ENCODE measurements at places on chromosomes 1 and 21.
A peak's percentile ranks its signal among the peaks of the same experiment; 100 is the strongest.

DNA sequence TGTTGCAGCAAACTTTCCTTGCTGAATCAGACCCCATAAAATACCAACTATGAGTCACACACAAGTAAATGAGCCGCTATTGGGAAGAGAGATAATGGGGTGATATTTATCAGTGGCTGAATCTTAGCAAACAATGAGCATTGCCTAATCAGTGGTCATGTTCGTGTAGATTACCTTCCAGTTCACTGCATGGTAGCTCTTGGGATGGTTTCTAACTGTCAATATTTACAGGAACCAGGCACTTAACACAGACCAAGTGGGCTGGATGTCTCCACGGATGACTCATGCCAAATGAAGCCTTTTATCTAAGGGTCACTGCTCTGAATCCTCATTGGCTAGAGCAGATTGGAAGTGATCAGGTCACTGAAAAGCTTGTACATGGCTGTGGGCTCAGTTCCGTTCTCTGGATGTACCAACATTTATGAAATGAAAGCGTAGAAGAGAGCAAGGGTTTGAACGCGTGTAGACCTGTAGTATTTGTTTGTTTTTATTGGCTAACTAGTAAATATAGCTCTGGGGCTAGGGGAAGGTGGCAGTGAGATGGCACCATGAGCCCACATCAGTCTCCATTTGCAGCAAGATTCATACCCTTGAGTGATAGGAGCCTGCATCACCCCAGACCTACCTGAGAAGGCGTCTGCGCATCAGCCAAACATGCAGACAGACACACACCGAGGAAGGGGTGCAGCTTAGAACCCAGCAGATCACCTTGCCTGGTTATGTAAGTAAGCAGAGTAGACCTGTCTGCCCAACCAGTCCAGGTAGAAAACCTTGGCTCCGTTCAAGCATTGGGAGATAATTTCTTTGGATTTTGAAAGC is 153.3 kb downstream of the TOMM20 start:
- peak; percentile 61 for DNase-seq

DNA sequence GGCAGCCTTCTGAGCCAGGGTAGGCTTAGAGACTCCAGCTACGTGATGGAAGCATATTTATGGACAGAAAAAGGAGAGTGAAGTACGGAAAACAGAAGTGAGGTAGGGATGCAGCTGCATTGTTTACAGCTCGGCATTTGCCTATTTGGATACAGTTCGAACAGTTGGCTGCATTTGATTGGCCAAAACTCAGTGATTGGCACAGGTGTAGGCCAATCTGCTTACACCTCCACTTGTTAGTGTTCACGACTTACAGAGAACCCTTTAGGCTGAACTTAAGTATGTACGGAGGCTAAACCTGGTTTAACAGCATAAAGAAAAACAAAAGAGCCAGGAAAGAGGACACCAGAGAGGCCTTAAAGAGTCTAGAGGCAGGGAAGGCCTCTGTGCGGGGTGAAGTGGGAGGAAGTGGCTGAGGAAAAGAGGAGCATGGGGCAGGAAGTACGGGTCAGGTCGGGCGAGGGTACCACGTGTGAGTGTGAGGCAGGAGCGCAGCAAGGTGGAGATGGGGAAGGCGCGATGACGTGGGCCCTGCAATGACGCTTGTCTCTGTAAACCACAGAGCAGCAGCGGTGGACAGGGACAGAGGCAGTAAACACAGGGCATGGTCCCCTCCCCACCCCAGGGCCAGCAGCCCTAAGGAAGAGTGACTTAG is 32.0 kb downstream of the RSPH1 start:
- peak; percentile 67 for DNase-seq

DNA sequence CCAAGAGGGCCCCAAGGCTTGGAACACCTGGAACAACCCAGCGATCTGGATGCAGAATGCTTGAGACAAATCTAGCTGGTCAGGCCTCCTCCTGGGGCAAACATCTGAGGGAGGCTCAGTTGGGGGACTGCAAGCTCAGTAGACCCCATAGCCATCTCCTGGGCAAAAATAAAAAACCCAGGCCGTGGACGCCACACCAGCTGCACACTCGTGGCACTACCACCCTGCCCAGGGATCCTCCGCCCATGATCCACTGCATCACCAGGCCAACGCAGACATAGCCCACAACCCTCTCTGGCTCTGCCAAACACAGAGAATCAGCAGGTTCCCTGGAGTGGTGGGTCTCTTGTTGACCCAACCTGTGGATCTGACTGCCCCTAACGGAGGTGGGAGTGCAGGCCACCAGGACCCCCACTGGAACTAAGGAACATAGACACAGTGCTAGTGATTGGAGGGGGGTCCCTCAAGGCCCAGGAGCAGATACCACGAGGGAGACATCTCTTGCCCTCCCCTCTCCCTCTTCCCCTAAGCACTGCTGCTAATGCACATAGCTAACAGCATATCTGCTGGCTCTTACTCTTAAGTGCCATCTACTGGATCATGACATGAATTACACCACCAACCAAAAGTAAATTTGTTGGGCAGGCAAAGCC is 147.2 kb downstream of the CHD1L start:
- DNase-seq: no peak

- DNase-seq: peak; percentile 71
These were observed at the start of gene HLX for GRCh38 chr1:220879076-220879508. HLX (plus strand) TSS chr1:220879443; CDS start chr1:220879858, 415 bp downstream.

GRCh38 chr1:89892816-89893215 is 72.0 kb downstream of the LRRC8D start:
- DNase-seq: no peak

GRCh38 chr1:96688767-96689166 is 32.8 kb upstream of the PTBP2 start:
- DNase-seq: no peak

- no peak for DNase-seq
These were observed 17.3 kb upstream of the RAP1A start for GRCh38 chr1:111602302-111602701.

DNA sequence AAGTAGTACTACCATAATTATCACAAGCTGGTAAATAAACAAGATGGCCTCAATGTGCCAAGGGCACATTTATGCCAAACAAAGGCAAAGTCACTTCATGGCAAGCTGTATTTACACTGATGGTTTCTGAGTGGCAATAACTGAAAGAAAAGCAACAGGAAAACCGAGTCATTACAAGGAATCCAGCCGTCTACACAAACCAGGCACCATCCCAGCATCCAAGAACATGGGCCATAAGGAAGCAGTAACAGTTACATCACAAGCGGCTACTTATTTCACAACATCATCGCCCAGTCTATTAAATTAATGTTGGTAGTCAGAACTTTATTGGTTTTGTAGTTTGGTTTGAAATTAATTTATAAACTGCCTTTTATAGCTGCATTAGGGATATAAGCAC is 214.2 kb downstream of the RERE start:
- no peak for DNase-seq

DNA sequence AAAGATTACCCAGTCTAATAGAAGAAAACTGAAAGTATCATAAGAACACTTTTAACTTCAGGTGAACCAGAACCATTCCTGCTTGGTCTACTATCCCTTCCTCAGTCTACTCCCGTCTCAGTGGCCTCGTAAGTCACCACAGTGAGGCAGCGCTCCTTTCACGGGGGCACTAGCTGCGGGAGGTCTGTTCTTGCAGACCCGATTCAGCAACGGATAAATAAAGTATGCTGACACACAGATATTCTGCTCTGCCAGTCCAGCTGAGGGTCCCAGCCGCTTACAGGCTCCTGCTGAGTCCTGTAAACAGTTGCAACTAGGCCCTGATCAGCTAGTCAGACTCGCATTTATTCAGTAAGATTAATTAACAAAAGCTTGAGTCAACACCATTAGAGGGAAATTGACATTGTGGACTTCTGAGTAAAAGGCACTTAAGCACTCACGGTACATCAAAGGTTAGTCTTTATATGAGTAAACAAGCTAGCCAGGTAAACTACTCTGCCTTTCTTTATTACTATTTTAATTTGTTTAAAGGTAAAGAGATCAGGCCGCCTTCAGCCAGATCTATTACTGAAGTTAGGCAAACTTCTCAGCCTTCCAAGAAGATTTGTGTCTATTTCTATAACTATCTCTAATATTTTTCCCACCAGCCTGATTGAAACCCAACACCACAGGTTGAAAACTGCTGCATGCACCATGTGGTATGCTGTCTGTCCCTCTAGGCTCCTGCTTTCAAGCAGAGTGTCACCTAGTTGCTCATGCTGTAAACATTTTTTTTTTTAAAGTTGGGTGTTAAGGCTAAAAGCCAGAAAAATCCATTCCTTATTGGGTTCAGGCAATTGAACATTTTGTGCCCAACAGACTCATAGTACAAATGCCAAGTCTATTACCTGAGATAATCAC is 87.7 kb downstream of the INTS7 start:
- no peak for DNase-seq

DNA sequence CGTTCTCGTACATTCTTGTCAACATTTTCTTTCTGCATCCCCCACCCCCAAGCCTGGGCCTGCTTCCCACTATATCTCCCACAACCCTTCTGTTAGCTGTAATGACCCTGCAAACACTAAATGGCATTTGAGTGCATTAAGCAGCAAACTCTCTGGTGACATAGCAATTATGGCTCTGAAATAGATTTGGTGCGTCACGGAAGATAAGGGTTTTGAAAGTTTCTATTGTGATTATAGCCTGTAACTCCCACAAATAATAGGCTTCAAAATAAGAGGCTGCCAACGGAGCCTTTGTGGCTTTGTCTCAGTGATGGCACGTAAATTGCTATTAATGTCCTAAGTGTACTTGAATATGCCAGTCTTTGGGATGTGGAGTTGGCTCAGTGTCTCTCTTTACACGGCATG is 277.6 kb downstream of the PBX1 start:
- DNase-seq: no peak

- no peak for DNase-seq
These were observed 346.7 kb upstream of the ADGRL4 start for GRCh38 chr1:79353224-79353623.

DNA sequence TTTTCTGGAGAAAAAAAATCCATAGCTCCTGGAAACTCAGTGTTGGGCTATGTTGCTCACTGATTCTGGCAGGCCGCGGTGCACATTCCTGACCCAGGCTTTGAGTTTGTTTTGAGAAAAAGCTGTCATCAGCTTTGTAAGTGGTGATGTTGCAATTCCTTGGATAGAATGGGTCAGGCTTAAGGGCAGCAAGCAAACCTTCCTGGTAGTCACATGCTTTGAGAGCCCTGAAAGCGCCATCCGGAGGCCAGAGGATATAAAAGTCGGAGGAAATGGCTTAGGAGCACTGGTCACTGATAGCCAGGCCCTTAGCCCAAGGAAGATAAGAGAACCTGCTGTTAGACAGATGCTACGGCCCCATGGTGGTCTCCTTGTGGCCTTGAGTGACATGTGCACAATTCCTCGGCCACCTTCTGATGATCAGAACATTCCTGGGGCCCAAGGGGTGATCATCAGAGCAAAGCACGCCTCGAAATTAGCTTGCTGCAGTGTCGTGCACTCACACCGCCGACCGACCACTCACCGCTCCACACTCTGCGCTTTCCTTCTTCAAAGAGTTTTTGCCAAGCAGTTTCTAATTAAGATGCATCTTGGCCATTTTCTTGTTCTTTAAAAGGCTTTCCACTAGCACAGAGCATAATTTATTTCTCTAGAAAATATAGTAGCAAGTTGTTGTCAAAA is 78.6 kb downstream of the MAN1C1 start:
- no peak for DNase-seq

- no peak for DNase-seq
These were observed 4.4 kb downstream of the CCN1 start for GRCh38 chr1:85584923-85585322.

- no peak for DNase-seq
These were observed 48.6 kb upstream of the GPR52 start for GRCh38 chr1:174399211-174399610.

GRCh38 chr1:69993810-69994209 is 211.6 kb downstream of the LRRC40 start:
- no peak for DNase-seq

GRCh38 chr1:86833461-86834215 is 80.3 kb downstream of the SELENOF start:
- DNase-seq: peak; percentile 22

DNA sequence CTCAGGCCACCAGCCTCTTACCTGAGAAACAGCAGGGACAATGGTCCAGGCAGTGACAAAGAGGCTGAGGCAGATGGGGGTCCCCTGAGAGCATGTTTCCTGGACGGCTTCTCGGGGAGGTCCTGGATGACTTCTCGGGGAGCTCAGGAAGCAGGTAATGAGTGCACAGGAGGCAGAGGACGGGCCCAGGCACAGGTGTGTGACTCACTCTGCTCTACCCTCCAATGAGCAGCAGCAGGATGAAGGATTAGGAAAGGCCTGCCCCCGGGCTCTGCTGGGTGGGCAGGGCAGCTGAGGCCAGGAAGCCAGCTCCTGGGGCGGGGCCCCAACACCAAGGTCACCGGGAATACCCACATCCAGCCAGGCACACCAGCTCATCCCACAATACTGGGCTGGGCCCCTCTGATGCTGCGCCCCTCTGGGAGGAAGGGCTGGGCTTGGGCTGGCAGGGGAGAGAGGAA is 17.2 kb upstream of the PTAFR start:
- no peak for DNase-seq

DNA sequence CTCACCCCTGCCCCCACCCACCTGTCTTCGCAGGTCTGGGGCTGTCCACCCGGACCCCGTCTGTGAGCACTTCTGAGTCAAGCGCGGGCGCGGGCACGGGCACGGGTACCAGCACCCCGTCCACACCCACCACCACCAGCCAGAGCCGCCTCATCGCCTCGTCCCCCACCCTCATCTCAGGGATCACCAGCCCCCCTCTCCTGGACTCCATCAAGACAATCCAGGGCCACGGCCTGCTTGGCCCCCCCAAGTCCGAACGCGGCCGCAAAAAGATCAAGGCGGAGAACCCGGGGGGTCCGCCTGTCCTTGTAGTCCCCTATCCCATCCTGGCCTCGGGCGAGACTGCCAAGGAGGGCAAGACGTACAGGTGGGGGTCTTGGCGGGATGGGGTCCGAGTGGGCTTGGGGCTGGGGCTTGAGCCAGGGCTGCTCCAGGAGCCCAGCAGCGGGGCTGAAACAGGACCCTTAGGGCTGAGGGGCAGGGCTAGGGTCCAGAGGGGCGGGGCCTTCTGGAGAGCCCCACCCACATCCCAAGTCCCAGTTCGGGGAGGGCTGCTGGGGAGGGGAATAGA is 23.9 kb downstream of the ZNF362 start:
- DNase-seq: no peak

DNA sequence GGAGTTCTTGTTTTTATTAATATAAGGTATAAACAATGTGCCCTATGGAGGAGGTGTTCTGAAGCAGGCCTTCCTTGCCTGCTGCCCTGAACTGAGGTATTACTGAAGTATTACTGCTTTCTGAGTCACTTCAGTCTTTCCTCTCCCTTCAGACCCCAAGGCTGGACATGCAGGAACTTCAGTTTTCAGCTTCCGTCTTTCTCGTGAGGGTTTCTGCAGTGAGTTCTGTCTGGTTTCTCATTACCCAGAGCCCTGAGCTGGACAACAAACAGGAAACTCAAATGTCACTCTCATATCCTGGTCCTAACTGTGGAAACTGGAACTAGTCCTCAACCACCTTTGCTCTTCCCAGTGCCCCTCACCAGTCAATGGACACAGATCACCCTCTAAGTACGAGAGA is 46.8 kb downstream of the ELAVL4 start:
- no peak for DNase-seq

- peak; percentile 81 for DNase-seq
These were observed 8.1 kb upstream of the LEFTY1 start for GRCh38 chr1:225896937-225897549.

- DNase-seq: no peak
These were observed 5.7 kb downstream of the BCL2L15 start for GRCh38 chr1:113881661-113882060.

GRCh38 chr1:9371951-9372350 is 79.3 kb downstream of the SPSB1 start:
- DNase-seq: no peak
